NCI-H1930 (cell line): ENCODE measurements at places on chromosomes 13 and 19.

DNA sequence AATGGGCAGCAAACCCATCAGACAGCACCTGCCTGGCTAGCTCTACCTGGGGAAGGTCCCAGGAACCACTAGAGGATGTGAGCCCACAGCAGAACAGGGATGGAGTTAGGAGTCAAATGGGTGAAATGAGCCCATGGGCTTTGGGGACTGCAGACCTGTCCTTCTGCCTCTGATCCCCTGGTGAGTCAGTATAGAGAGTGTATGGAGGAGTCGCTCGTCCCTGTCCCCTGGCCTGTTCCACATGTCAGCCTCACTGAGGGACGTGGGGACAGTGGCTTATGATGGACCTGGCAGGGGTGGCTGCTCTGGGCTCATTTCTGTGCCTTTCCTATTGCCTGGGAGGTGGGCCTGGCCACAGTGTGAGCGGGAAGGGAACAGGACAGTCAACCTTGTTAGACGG, 4.0 kb downstream of the CEACAM1 start:
- no peak for DNase-seq

GRCh38 chr13:97640268-97640667, 206.3 kb downstream of the RAP2A start:
- no peak for DNase-seq

DNA sequence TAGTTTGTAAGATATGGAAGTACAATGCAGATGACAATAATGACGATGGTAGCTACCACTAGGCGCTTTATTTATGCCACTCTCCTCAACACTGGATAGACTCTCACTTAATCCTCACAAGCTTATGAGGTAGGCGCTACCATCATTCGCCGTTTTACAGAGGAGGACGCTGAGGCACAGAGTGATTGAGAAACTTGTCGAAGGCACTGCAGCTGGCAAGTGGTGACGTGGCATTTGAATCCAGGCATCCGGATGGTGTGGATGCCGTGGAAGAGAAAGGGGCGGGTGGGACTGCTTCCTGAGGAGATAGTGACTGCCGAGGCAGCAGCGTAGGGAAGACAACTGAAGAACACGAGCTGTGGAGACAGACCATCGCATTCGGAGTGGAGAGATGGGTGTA, 1.3 kb upstream of the RPS9 start:
- no peak for DNase-seq

- no peak for DNase-seq
Measured at GRCh38 chr19:14056741-14057356, 5.0 kb downstream of the PALM3 start.

DNA sequence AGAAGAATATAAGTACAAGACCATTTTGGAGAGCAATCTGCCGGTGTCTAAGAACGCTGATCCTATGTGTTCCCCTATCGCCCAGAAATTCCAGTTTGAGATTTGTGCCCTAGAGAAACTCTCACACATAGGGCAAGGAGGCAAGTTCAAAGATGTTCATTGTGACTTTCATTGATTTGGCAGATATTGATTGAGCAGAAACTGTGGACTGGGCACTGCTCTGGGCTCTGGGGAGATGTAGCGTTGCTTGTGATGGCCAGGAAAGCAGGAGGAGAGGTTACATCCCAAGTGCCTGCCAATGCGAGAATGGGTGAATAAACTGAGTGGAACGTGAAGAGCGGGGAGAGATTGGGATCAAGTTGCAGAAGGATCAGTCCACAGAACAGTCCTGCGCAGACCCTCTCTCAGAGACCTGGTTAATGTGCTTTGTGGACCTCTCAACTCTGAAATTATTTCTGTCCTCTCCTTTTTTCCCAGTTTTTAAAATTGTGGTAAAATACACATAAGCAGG, 123.9 kb upstream of the PEG3 start:
- DNase-seq: no peak

DNA sequence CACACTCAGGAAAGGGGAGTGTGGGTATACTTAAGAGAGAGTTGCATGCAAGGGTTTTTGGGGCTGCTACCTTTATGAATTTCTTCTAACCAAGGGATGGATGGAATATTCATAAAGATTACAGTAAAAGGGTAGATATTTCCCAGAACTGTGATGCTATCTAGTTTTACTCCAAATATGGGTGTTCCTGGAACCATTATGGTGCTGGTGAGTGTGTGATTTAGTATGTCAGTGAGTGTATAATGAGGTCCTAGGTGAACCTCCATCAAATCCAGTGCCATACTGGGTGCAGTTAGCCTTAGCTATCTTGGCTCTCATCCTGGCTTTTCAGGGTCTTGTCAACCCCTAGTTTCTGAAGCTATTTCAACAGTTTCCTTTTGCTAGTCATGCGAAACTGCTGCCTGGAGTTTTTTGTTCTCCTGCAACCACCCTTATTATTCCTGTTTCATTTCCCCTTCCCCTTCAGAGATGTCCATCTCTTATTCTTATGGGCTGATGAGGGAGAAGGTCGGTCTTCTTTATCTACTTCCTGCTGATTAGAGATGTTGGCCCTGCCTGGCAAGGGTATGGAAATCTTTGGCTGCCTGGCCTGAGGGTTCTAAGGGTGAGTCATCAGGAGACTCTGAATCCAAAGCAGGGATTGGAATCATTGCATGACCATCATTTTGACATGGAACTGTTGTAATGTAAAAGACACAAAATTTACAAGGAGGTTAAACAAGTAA, 202.3 kb downstream of the NBEA start:
- no peak for DNase-seq

GRCh38 chr13:94157705-94158218, 321.7 kb downstream of the DCT start:
- DNase-seq: no peak

GRCh38 chr13:49586717-49587116, 1.4 kb upstream of the RCBTB1 start:
- no peak for DNase-seq

GRCh38 chr13:27329210-27329609, 58.6 kb downstream of the RASL11A start:
- DNase-seq: no peak

DNA sequence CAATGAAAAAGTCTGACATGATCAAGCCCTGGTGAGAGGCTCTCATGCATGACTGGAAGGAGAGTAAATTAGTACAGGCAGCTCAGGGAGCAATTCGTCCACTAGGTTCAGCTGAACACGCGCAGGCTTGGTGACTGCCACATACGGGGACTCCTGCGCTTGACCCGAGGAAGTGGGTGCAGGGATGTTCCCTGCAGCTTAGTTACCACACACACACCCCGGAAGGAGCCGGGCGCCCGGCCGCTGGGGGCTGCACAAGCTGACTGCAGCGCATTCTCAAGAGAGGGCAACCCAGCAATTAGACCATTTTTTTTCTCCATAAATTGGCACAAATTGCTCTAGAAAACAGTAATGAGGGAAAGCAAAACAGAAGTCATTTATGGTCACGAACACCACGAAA, 23.0 kb upstream of the MIER2 start:
- DNase-seq: no peak

DNA sequence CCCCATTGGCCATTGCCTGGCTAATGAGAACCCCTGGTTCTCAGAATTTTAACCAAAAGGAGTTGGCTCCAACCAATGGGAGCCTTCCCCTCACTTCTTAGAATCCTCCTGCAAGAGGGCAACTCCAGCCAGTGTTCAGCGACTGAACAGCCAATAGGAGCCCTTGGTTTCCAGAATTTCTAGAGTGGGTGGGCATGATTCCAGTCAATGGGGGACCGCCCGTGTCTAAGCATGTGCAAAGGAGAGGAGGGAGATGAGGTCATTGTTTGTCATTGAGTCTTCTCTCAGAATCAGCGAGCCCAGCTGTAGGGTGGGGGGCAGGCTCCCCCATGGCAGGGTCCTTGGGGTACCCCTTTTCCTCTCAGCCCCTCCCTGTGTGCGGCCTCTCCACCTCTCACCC, 9.5 kb upstream of the SWSAP1 start:
- DNase-seq: no peak

GRCh38 chr13:24301434-24301833, 7.9 kb upstream of the C1QTNF9 start:
- DNase-seq: no peak

- DNase-seq: no peak
Measured at GRCh38 chr13:107824635-107825034, 390.7 kb downstream of the LIG4 start.

DNA sequence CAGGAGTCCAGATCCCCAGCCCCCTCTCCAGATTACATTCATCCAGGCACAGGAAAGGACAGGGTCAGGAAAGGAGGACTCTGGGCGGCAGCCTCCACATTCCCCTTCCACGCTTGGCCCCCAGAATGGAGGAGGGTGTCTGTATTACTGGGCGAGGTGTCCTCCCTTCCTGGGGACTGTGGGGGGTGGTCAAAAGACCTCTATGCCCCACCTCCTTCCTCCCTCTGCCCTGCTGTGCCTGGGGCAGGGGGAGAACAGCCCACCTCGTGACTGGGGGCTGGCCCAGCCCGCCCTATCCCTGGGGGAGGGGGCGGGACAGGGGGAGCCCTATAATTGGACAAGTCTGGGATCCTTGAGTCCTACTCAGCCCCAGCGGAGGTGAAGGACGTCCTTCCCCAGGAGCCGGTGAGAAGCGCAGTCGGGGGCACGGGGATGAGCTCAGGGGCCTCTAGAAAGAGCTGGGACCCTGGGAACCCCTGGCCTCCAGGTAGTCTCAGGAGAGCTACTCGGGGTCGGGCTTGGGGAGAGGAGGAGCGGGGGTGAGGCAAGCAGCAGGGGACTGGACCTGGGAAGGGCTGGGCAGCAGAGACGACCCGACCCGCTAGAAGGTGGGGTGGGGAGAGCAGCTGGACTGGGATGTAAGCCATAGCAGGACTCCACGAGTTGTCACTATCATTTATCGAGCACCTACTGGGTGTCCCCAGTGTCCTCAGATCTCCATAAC, at the start of gene APOE:
APOE (plus strand) TSS at position 360 of the 724 bp plus-strand sequence. CDS start 829 bp downstream, outside the sequence.
- no peak for DNase-seq

- DNase-seq: no peak
Measured at GRCh38 chr13:47846886-47847285, 154.2 kb downstream of the SUCLA2 start.

DNA sequence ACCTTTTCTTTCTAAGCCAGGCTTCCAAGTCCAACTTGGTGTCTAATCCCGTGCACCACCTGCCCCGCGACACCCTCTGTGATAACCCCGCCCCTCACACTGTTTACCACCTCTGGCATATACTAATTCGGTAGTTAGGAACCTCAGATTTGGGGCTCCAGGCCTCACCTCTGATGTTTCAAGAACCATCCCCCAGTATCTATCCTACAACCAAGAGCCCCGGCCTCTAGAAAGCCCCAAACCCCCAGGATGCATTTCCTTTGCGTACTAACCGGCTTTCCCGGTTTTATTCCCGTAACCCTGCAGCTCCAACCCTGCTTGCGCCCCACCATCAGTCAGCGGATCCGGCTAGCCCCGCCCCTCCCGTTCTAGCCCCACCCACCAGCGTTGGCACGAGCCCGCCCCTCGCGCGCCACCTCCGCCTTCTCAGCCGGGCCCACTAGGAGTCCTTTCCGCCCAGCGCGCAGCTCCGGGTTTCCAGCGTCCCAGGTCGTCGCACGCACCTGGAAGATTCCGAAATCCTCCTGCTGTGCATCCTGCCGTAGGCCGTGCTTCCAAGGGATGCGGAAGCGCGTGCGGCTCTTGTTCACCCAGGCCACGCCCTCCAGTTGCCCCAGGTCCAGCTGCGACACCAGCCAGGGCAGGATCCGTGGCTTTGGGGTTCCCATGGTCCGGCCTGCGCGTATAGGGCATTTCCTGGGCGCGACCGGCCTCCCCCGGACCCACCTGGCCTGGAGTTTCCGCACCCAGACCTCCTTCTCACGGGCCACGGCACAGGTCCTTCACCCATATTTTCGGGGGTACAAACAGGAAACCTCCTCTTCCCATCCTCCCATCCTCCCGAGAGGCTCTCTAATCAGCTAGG, 1.3 kb downstream of the IRF3 start:
- peak; percentile 88 for DNase-seq

DNA sequence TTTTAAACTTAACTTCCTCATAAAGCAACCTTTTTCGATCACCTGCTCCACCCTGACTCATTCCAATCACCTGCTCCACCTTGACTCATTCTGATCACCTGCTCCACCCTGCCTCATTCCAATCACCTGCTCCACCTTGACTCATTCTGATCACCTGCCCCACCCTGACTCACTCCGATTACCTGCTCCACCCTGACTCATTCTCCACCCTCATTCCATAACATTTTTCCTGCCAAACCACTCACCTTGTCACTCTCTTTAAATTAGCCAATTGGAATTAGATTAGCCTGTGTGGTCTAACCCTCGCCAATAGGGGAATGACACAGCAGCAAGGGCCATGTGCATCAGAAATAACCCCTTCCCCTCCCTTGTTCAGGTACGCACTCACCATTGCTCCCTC, 31.9 kb upstream of the ZNF83 start:
- DNase-seq: no peak

DNA sequence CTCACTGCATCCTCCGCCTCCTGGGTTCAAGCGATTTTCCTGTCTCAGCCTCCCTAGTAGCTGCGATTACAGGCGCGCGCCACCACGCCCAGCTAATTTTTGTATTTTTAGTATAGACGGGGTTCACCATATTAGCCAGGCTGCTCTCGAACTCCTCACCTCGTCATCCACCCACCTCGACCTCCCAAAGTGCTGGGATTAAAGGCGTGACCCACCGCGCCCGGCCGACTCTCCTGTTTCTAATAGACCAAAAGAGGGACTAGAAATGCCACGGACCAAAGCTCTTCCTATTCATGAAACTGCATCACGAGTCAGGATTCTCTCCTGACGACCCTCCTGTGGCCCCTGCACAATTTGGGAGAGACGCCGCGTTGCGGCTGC, 563 bp downstream of the ZNF43 start:
- DNase-seq: no peak

- no peak for DNase-seq
Measured at GRCh38 chr19:3210347-3211017, 14.0 kb upstream of the CELF5 start.

- DNase-seq: peak; percentile 71
Measured at GRCh38 chr13:109785141-109785891, 1.1 kb downstream of the IRS2 start.

GRCh38 chr19:3983936-3984583, 1.2 kb downstream of the EEF2 start:
- no peak for DNase-seq

DNA sequence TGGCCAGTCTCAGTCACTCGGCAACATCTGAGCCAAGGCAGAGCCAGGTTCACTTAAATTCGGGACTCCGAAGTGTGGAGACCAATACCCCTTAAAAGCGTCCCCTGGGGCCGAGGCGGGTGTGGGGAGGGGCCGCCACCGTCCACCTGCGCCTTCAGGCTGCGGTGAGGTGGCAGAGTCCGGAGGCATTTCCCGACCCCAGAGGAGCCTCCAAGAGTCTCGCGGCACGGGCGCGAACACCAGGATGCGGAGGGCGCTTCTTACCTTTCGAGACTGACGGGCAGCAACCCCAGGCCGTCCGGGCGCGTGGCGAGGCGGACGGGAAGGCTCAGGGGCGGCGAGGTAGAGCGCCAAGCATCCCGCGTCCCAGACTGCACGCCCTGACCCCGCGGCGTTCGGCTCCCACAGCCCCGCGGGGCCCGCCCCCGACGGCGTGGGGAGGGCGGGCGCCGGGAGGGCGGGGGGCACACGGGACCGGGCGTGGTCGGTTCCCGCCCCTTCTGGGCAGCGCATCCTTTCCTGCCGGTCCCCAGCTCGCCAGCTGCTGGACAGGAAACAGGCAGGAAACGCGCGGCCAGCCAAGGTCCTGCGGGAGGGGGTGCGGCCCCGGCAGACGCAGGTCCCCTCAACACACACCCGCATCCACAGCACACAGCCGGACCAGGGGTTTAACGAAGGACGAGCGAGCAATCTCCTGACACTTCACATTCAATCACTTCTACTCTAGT, at the start of gene THSD1:
THSD1 (minus strand) TSS at position 406 of the 728 bp plus-strand sequence. CDS start 3,572 bp downstream, outside the sequence.
- peak; percentile 26 for DNase-seq
